ENCODE measurements at places on chromosomes 2 and 18. TPM values are rescaled to one million over a fixed set of nuclear protein-coding genes. Genes with fewer than 3 reads are reported as not detected.

- H3K36me3 ChIP-seq, result peaks cover 39% of the 10 kb centered on the region
- peak overlapping the region; percentile 24 for H3K4me3 ChIP-seq
- H3K4me1 ChIP-seq, result peaks cover 13% of the 10 kb centered on the region
- H3K27me3 ChIP-seq, result no peaks in the 10 kb centered on the region
- DNase-seq, result no peak
- peak overlapping the region; percentile 64 for H3K27ac ChIP-seq
Measured at GRCh38 chr2:196149948-196150347, 21.4 kb downstream of the STK17B start.

Gene ZSWIM2
- not detected for polyA plus RNA-seq

DNA sequence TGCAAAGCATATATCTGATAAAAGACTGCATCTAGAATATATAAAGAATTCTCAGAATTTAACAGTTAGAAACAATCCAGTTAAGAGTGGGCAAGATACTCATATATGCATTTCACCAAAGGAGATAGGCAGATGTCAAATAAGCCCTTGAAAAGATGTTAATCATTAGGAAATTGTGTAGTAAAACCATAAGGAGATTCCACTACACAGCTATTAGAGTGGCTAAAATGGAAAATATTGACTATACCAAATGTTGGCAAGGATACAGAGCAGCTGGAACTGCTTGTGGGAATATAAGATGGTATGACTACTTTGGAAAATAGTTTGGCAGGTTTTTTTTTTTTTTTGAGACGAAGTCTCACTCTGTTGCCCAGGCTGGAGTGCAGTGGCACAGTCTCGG, 59.5 kb downstream of the CAB39 start:
- peaks cover 13% of the 10 kb centered on the region for H3K36me3 ChIP-seq
- H3K4me1 ChIP-seq, result no peaks in the 10 kb centered on the region
- H3K4me3 ChIP-seq, result no peak overlapping the region
- DNase-seq, result no peak

Gene KCNG2
- polyA plus RNA-seq, result not detected

DNA sequence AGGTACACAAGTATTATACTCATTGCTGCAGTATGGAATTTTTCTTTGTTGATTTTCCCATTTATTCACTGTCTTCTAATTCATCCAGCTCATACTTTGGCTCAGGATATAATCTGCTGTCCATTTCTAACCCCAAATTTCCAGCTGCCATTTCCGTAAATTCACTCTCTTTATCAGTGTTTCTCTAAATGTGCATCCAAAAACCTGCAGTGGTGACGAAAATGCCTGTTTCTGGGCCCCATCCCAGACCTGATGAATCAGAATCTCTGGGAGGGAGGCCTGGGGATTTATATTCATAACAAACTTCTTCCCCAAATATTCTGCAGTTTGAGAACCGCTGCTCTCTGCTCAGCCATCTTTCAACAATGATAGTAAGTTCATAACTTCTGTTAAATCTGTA, 86.6 kb downstream of the VWC2L start:
- H3K27ac ChIP-seq, result no peak overlapping the region

DNA sequence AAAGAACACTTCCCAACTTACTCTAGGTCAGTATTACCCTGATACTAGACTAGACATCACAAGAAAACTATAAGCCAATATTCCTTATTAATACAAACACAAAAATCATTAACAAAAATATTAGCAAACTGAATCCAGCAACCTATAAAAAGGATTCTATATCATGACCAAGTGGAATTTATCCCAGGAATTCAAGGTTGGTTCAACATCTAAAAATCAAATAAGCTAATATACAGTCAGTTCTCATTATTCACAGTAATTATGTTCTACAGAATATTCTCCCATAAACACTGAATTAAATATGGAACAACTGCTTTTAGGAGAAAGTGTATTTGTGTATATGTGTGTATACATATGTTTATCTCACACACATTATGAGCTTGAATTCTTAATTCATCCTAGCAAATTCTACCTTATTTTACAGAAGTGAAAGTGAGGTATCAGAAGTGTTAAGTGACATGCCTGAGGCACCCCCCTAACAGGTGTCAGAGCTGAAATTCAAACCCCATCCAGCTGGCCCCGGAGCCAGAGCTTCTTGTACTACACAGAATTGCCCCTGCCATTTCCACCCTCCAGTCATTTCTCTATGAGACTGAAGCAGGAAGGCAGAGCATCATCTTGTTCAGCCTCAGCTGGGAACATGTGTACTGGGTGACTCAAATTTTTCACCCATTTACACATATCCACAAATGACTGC, 77.8 kb downstream of the MALT1 start:
- no peak overlapping the region for H3K4me3 ChIP-seq
- H3K4me1 ChIP-seq, result no peaks in the 10 kb centered on the region
- peaks cover 47% of the 10 kb centered on the region for H3K36me3 ChIP-seq
- H3K27me3 ChIP-seq, result no peaks in the 10 kb centered on the region
- no peak for DNase-seq

DNA sequence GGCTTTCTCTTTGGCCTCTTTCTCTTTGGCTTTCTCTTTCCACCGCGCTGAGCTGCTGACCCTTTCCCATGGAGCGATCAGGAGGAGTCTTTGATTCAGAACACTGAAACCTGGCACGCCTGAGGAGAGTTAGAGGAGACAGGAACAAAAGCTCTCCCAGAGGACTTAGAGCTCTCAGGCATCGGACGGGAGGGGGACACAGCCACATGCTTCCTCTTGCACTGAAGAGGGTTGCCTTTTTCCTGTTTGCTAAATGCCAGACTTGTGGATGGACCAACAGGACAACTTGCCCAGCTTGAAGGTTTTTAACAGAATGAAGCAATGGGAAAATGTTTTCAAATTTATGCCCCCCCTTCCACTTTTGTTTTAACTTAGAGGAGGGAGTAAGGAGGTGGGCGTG, 3.6 kb upstream of the PTPN18 start:
- DNase-seq, result no peak
- H3K36me3 ChIP-seq, result peaks cover 2% of the 10 kb centered on the region
- peaks cover 24% of the 10 kb centered on the region for H3K4me1 ChIP-seq
- H3K4me3 ChIP-seq, result no peak overlapping the region

GRCh38 chr2:109463891-109464290, 149.9 kb downstream of the SEPTIN10 start:
- no peaks in the 10 kb centered on the region for H3K4me1 ChIP-seq
- no peak for DNase-seq
- H3K36me3 ChIP-seq, result no peaks in the 10 kb centered on the region
- no peaks in the 10 kb centered on the region for H3K27me3 ChIP-seq

Gene PARD6G
- 0.20 TPM for polyA plus RNA-seq

GRCh38 chr18:31657823-31658669, 26.3 kb downstream of the B4GALT6 start:
- H3K36me3 ChIP-seq, result no peaks in the 10 kb centered on the region
- peaks cover 43% of the 10 kb centered on the region for H3K4me1 ChIP-seq
- peak overlapping the region; percentile 98 for H3K27ac ChIP-seq
- peak overlapping the region; percentile 56 for H3K4me3 ChIP-seq

Gene BOK
- 0.12 TPM for polyA plus RNA-seq

GRCh38 chr2:217091531-217091930, 231.7 kb upstream of the TNP1 start:
- H3K27me3 ChIP-seq, result no peaks in the 10 kb centered on the region
- no peak overlapping the region for H3K4me3 ChIP-seq
- no peak for DNase-seq
- H3K4me1 ChIP-seq, result peaks cover 19% of the 10 kb centered on the region

Gene EGR4
- polyA plus RNA-seq, result not detected

GRCh38 chr2:55620123-55620779, 2.8 kb upstream of the PPP4R3B start:
- H3K4me3 ChIP-seq, result peak overlapping the region; percentile 33
- no peaks in the 10 kb centered on the region for H3K27me3 ChIP-seq
- no peak for DNase-seq
- no peak overlapping the region for H3K27ac ChIP-seq
- H3K36me3 ChIP-seq, result no peaks in the 10 kb centered on the region

GRCh38 chr18:55390898-55391297, 197.1 kb downstream of the TCF4 start:
- H3K36me3 ChIP-seq, result no peaks in the 10 kb centered on the region
- no peak overlapping the region for H3K27ac ChIP-seq
- no peaks in the 10 kb centered on the region for H3K27me3 ChIP-seq
- no peak for DNase-seq
- H3K4me1 ChIP-seq, result no peaks in the 10 kb centered on the region
- no peak overlapping the region for H3K4me3 ChIP-seq

- no peaks in the 10 kb centered on the region for H3K4me1 ChIP-seq
- no peak overlapping the region for H3K4me3 ChIP-seq
- H3K36me3 ChIP-seq, result no peaks in the 10 kb centered on the region
- no peaks in the 10 kb centered on the region for H3K27me3 ChIP-seq
Measured at GRCh38 chr18:37930640-37931039, 365.0 kb upstream of the CELF4 start.

Gene GRHL1
- 0.25 TPM for polyA plus RNA-seq

DNA sequence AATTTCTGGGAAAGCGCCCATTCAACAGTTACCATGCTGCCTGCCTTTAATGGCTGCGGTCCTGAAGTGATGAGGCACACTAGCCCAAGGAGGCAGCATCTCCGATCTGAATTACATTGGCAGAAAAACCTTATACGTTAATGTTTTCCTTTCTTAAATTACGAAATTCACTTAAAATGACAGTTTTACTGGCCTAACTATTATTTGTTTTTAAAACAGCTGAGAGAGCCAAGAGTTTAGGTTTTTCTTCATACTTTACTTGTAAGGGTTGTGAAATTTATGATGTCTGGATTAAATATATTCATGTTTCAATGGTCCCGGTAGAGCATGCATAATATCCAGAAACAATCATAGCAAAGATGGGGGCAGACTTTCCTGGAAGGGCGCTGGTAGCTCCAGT, 115.2 kb upstream of the REV1 start:
- H3K4me1 ChIP-seq, result no peaks in the 10 kb centered on the region
- H3K4me3 ChIP-seq, result no peak overlapping the region
- no peaks in the 10 kb centered on the region for H3K27me3 ChIP-seq
- no peak for DNase-seq
- no peaks in the 10 kb centered on the region for H3K36me3 ChIP-seq

DNA sequence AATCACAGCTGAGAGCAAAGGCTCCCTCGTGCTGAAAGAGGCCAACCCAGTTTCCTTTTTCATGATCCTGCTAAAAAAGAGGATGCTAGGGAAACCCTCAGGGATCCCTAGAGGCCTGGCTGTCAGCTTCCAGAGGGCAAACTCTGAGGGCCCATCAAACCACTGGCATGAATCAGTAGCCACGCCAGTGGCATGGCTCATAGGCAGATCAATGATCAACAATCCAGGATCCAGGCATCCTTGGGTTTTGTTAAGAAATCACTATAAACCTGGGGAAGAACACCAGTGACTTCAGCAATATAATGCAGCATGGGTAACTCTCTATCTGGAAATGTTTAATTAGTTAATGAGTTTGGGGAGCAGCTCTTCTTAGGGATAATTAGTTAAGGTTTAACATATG, 286.5 kb downstream of the C1D start:
- H3K4me1 ChIP-seq, result no peaks in the 10 kb centered on the region
- H3K4me3 ChIP-seq, result no peak overlapping the region
- no peak for DNase-seq
- H3K27ac ChIP-seq, result no peak overlapping the region
- H3K27me3 ChIP-seq, result no peaks in the 10 kb centered on the region
- no peaks in the 10 kb centered on the region for H3K36me3 ChIP-seq

- H3K27ac ChIP-seq, result no peak overlapping the region
- DNase-seq, result no peak
- H3K36me3 ChIP-seq, result no peaks in the 10 kb centered on the region
Measured at GRCh38 chr2:167383610-167384194, 495.4 kb downstream of the XIRP2 start.

Gene PLEKHH2
- polyA plus RNA-seq, result not detected

DNA sequence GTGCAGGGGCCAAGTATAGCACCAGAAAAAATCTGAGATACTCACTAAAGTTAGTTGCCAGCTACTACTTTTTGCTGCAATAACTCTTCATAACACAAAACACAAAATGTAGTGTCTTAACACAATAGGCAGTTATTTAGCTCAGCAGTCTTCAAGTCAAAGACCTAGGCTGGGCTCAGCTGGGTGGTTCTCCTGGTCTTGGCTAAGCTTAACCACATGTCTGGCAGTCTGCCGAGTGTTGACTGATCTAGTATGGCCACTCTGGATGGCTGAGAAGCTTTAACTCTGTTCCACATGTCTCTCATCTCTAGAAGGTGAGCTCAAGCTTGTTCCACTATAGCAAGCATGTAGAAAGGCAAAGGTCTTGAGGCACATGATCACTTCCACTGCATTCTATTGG, 451.6 kb downstream of the SOX11 start:
- H3K27ac ChIP-seq, result no peak overlapping the region
- H3K4me3 ChIP-seq, result no peak overlapping the region
- no peaks in the 10 kb centered on the region for H3K4me1 ChIP-seq

Gene GREB1
- 0.35 TPM for polyA plus RNA-seq

GRCh38 chr2:176760439-176760838, 452.2 kb upstream of the HNRNPA3 start:
- no peak overlapping the region for H3K4me3 ChIP-seq
- no peaks in the 10 kb centered on the region for H3K27me3 ChIP-seq
- no peak overlapping the region for H3K27ac ChIP-seq
- H3K36me3 ChIP-seq, result no peaks in the 10 kb centered on the region
- no peak for DNase-seq
- H3K4me1 ChIP-seq, result peaks cover 8% of the 10 kb centered on the region

GRCh38 chr2:80459028-80459427, 154.5 kb upstream of the LRRTM1 start:
- no peaks in the 10 kb centered on the region for H3K27me3 ChIP-seq
- 0 out of 2 replicates have a peak, but pooled peaks cover 3% of the 10 kb centered on the region for H3K4me1 ChIP-seq
- H3K27ac ChIP-seq, result no peak overlapping the region
- no peak for DNase-seq
- H3K36me3 ChIP-seq, result no peaks in the 10 kb centered on the region

Gene HOXD13
- not detected for polyA plus RNA-seq

DNA sequence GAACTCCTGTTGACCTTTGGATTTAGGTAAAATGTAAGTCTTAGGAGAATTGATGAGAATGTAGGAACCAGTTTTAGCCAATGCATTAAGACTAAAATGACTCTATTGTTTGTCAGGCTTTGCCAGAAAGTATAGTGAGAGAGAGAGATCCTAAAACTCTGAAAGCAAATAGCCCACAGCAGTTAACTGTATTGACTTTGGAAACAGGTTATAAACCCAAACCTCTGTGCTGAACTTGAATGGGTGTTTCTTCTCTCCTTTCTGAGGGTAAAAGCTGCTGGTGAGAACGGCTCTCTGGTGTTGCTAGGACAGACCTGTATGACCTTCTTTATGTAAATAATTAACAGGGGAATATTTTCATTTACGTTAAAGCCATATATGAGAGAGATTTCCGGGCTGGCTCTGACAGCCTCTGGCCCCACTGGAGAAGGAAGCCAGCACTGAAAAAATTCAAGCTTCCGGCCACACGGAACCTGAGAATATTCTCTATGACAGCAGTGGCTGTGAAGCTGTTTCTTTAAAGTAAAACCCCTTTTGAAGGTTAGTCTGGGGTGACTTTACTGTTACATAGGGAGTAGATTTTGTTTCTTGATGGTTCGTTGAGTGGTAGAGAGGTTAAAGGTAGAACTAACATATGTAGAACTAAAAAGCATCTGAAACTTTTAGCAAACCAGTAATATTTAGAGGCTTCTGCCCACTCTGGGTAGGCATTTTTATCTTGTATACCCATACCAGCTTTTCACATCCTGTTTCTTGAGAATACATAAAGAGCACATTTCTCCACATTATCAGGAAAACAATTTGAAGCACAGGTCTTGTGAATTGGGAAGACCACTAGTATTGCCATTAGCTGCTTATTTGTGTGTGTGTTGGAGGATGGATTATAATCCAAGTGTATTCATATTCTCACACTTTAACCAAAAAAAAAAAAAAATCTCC, 123.8 kb downstream of the SPTBN1 start:
- no peaks in the 10 kb centered on the region for H3K27me3 ChIP-seq
- peak overlapping the region; percentile 95 for H3K27ac ChIP-seq
- H3K36me3 ChIP-seq, result no peaks in the 10 kb centered on the region
- DNase-seq, result peak; percentile 89
- peak overlapping the region; percentile 45 for H3K4me3 ChIP-seq
- H3K4me1 ChIP-seq, result peaks cover 81% of the 10 kb centered on the region
